ENCODE measurements at places on chromosomes 12 and 14.

DNA sequence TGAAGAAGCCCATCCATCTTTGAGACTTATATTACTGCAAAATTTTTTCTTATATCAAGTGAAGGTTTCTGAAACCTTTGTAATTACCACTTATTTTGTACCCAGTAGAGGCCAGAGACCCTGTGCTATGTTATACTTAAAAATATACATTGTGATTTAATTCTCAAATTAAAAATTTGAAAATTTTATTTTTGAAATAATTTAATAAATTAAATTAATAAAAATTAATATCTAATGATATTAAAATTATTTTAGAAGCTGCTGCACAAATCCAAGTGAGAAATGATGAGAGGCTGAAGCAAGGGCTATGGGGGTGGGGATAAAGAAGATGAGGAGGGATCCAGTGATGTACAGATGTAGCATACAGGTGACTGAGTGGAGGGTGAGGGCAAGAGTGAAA is 258.8 kb downstream of the APAF1 start:
- DNase-seq = no peak

GRCh38 chr12:115213538-115214016 is 529.6 kb upstream of the TBX3 start:
- DNase-seq = no peak

GRCh38 chr14:61177279-61178225 is 103.6 kb downstream of the TMEM30B start:
- DNase-seq = no peak

DNA sequence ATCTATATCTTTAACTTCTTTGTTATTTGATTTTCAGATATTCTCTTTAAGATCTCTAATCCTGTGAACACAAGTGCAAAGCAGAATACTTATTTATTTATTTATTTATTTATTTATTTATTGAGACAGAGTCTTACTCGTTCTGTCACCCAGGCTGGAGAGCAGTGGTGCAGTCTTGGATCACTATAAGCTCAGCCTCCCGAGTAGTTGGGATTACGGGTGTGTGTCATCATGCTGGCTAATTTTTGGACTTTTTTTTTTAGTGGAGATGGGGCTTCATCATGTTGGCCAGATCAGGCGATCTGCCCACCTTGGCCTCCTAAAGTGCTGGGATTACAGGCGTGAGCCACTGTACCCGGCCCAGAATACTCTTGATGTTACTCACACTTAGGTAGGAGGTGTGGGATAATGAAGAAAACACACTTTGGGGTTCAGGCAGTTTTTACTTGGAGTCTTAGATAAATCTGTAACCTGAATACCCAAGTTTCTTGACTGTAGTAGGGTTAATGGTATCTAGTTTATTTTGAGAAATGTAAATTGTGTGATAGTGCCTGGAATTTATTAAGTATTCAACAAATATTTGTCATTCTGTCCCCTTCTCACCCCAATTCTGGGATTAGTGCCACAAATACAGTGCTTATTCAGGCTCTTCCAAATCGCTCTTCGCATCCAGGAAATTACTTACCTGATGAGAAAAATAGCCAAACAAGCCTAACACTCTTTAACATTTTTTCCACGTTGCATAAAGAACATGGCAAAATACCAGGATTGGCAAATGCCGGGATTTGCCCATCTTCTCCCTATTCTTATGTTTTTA is 33.0 kb downstream of the METAP2 start:
- DNase-seq = no peak

GRCh38 chr12:70267550-70267949 is 24.3 kb downstream of the CNOT2 start:
- DNase-seq = no peak

DNA sequence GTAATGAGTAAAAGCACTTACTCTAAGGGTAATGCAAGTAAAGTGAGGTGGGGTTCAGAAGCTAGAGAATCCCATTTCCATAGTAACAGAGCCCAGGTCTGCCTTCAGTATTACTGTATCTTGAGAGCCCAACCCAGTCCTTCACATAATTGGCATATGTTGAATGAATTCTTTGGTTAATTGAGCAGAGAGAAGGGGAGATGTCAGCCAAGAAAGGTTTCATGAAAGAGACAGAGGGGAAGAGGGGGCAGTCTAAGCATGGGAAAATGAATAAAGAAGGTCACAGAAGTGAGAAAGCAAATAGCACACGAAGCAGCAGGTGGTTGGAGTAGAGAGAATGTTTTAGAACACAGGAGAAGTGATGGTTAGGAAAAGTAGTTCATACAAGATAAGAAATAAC is 371.1 kb downstream of the SEC23A start:
- DNase-seq = no peak

GRCh38 chr12:18068355-18068754 is 21.6 kb downstream of the RERGL start:
- DNase-seq = no peak

GRCh38 chr12:50040657-50041056 is 15.4 kb upstream of the RACGAP1 start:
- no peak for DNase-seq

All from GM10248 (cell line).